ENCODE measurements at places on chromosomes 6 and 20.

GRCh38 chr20:21397341-21398108, at the start of gene NKX2-4:
Gene NKX2-4 (minus strand): TSS chr20:21397526. CDS start chr20:21397399, 127 bp downstream.
- DNase-seq, result no peak

GRCh38 chr6:141938664-141939063, 194.1 kb upstream of the GJE1 start:
- no peak for DNase-seq

DNA sequence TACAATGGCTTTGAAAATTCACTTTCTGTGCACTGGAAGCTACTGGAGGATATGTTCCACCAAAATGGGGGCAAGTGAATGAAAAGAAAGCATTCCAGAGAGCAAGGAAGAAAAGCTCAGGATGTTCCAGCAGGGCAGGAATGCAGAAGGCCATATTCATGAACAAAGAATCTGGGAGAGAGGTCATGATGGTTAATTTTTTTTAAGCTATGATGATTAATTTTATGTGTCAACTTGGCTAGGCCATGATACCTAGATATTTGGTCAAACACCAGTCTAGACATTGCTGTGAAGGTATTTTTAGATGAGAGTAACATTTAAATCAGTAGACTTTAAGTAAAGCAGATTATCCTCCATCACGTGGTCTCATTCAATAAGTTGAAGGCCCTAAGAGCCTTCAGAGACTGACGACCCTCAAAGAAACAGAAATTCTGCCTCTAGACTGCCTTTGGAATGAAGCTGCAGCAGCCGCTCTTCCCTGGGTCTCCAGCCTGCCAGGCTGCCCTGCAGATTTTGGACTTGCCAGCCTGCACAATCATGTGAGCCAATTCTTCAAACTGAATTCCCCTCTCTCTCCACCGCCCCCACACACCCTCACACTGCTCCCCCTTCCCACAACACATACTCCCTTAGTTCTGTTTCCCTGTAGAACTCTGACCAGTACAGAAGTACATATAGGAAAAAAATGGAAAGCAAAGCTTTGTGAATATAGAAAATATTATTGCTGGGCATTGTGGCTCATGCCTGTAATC, 20.1 kb upstream of the GCM1 start:
- DNase-seq, result no peak

DNA sequence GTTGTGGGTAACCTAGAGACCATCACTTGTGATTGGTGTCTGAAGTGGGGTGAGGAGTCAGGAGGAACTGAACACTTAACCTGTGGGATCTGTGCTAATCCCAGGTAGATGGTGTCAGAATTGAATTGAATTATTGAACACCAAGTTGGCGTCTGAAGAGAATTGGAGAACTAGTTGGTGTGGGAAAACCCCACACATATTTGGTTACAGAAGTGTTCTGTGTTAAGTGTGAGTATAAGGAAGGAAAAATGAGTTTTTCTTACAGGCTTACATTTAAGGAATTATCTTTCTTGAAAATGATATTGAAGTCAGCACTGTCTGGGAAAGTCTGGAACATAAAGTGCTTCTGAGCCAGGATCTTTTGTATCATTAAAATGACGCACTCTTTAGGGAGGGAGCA, 182.9 kb upstream of the ECI2 start:
- no peak for DNase-seq

GRCh38 chr6:39553029-39553428, 172.2 kb downstream of the KIF6 start:
- no peak for DNase-seq

DNA sequence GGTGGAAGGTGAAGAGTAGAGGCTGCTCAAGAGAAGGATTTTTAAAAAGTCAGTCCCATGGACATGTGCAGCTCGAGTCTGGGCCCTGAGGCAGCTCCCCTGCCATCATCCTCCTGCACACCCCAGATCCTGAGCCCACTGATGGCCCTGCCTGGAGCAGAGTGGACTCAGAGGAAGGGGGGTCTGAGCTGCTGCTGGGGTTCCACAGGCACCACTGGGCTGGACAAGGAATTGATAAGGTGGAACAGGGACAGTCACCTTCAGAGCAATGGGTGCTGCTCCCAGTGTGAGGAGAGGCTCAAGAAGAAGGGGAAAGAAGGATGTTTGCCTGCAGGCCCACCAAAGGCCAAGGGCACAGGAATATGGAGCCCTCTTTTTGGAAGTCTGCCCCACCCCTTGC, 6.2 kb downstream of the ULBP2 start:
- no peak for DNase-seq

Measured in stimulated activated CD4-positive, alpha-beta T cell treated with anti-CD3 and anti-CD28 coated beads, Interleukin-1b, Interleukin-23, amount 100 ng/mL, for 1 hour (primary cell).